ENCODE measurements at places on chromosomes 5 and 9. TPM values are rescaled to one million over a fixed set of nuclear protein-coding genes. Genes with fewer than 3 reads are reported as not detected.

- peak; percentile 38 for DNase-seq
Measured at GRCh38 chr9:27572566-27572917, 739 bp downstream of the C9orf72 start.

- DNase-seq, result no peak
Measured at GRCh38 chr5:140044041-140044440, 942 bp upstream of the NRG2 start.

- no peak for DNase-seq
Measured at GRCh38 chr9:33127881-33128280, 39.3 kb downstream of the B4GALT1 start.

DNA sequence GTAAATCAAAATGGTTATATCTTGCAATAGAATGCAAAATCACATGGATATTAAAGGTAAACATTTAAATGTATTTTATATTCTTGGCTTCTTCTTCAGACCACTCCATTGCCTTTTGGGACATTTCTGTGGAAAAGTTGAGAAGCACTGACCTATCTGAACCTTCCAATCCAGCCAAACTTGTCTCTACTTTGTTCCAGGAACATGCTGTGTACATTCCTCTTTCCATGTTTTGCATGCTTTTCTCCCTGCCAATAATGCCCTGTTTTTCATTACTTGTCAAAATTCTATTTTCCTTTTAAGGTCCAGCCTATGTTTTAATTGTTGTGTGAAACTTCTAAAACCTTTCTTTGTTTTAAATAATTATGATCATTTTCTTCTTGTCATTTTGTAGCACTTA is 28.3 kb downstream of the JAK2 start:
- DNase-seq, result no peak

Gene PCDHA1
- total RNA-seq, result not detected

DNA sequence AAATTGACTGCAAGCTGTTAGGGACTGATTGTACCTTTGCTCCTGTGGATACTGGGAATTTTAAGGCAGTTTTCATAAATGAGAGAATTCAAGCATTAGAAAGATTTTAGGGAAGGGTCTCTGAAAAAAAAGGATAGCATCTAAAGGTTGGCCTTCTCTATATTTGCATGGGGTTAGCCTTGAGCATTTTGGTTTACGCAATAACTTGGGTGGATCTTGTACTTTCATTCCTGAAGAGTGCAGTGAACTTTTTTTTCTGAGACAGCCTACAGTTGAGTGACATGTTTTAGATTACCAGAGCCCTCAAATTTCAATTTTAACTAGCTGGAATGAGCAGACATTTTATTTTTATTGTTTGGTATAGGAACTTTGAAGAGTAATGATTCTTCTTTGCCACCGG is 91.6 kb upstream of the NR3C1 start:
- DNase-seq, result no peak

All from dermis microvascular lymphatic vessel endothelial cell (primary cell).